ENCODE measurements at places on chromosomes 6 and 20.

DNA sequence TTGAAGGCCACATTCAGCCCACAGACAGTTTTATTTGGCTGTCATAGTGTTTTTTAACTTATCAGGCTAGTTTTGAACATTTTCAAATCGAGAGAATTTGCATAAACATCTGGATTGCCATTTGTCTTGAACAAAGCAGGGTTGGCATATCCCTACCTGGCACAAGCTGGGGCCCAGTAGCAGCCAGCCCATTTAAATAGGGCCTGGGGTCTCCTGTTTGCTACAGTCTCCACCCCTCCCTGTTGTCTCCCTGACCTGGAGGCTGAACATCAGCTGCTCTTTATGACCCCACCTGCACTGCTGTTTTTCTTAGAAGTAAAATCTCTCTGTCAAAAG lies 10.5 kb downstream of the BCAS4 start:
- no peak for DNase-seq

- no peak for DNase-seq
Measured at GRCh38 chr6:142329486-142330113, 27.8 kb downstream of the ADGRG6 start.

DNA sequence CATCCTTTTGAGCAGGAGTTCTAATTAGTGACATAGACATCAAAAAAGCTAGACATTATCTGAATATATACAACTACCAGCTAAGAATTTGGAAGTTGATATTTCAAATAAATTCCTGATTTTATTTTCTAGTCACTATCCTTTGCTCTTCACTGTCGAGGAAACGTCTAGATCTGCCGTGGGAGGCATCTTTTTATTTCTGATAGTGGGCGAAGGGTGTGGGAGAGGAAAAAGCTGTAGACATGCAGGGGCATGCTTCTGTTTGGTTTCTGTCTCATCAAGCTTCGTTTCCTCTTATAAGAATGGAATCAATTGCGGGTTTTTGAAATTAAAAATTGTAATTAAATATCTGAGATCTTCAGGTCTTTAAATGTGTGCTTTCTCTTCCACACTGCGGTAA lies 16.2 kb upstream of the C6orf118 start:
- no peak for DNase-seq

DNA sequence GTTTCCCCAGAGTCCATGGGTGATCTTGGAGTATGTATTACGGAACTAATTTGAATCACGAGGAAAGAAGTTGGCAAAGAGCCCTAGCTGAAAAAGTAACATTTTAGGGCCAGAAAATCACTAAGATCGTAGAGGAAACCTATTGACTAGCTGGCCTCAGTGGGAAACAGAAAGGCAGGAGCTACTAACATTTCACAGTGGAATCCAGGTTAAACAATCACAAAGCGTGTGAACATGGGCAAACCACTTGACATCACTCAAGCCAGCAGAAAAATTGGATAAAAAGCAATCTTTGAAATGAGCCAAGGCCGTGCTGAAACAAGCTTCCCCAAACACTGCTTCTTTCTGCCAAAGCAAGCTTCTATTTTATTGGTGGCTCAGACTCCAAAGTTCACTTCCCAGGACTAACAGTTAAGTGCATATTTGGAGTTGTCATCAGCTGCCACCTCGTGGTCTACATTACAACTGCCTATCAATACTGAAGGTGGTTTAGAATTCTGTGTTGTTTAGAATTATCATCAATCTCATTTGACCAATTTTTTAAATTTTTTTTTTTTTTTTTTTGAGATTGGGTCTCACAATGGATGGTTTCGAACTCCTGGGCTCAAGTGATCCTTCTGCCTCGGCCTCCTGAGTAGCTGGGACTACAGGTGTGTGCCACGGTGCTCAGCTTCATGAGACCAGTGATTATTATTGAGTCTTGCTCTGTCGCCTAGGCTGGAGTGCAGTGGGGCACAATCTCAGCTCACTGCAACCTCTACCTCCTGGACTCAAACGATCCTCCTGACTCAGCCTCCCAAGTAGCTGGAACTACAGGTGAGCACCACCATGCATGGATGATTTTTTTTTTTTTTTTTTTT lies 10.6 kb downstream of the RPS10 start:
- no peak for DNase-seq

DNA sequence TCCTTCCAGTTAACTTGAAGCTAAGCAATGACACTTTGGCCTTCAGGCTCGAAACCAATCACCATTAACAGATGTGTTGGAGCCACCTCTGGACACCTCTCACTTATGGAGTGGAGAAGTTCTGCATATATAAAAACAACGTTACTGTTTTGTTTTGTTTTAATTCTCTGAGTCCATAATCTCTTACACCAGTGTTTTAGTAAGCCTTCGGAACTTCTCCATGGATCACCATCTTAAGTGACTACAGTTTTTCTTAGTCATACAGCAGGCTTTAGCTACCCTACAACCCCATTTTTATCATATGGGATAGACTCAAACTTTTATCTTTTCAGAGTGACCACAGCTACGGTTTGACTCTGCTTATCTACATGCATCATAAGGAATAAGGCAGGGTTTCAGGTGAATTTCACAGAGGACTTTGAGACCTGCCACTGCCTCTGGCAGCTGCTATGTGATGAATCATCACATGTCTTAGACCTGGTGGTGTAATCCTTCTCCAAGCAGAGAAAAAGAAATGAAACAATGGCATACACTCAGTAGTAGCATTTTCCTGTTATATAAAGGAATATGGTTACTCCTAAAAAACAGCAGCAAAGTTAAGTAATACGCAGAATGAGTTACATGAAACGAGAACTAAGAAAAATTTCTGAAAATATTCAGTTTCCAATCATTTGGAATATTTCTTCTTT lies 5.5 kb upstream of the HDDC2 start:
- no peak for DNase-seq

- no peak for DNase-seq
Measured at GRCh38 chr6:103198386-103198785, 1661.3 kb downstream of the HACE1 start.

GRCh38 chr20:63284981-63285524 lies 7.9 kb upstream of the COL20A1 start:
- DNase-seq = no peak
